ENCODE measurements at places on chromosomes 3 and 15.

- no peak for DNase-seq
These were observed 217.8 kb downstream of the CHST2 start for GRCh38 chr3:143337387-143337786.

DNA sequence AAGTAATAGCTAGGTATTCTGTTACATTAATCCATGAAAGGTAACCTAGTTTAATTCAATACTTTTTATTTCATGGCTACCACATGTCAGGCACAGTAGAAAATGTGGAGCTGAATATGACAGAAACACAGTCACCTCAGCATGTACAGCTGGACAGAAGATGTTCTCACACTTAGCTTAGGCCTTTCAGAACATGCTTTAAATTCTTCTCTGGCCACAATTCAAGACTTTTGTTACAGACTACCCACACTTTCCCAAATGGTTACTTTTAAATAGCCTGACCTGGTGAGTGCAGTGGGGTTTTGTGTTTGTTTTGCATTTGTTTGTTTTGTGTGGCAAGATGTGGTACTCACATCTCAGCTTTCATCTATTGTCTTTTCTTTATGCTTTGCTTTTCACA lies 1079.5 kb downstream of the IGSF11 start:
- DNase-seq, result no peak

- DNase-seq, result no peak
These were observed 11.1 kb upstream of the EIF4A2 start for GRCh38 chr3:186772281-186772694.

DNA sequence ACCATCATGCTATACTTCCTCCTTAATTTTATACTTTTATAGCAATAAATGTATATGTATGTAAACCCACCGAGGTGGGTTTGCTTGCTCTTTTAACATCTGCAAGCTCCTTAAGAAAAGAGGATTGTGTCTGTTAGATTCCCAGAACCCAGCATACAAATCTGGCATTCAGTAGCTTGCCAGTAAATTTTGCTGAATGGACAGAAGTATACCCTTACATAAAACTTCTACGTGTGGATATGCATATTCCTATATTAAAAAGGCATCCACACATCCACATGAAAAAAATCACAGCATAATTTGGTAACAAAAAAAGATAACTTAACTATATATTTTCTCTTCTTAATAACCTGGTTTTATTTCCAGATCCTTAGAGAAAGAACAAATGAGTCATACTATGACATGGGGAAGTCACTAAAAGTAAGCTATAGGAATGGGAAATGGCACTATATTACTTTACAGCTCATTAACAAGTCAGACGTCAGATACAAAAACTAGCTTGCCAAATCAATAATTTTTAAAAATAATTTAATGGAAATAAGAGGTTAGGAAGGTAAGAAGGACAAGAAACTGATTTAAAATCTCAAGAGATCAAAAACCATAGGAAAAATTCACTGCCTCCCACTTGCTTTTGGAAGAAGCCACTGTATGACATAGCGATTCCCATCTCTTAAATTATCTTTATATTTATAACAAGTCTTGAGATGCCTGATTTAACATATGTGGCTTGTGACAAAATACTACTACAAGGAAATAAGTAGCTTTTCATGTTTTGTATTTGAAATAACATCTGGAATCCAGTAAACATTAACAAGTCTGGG lies 68.7 kb downstream of the SUMF1 start:
- DNase-seq, result no peak

DNA sequence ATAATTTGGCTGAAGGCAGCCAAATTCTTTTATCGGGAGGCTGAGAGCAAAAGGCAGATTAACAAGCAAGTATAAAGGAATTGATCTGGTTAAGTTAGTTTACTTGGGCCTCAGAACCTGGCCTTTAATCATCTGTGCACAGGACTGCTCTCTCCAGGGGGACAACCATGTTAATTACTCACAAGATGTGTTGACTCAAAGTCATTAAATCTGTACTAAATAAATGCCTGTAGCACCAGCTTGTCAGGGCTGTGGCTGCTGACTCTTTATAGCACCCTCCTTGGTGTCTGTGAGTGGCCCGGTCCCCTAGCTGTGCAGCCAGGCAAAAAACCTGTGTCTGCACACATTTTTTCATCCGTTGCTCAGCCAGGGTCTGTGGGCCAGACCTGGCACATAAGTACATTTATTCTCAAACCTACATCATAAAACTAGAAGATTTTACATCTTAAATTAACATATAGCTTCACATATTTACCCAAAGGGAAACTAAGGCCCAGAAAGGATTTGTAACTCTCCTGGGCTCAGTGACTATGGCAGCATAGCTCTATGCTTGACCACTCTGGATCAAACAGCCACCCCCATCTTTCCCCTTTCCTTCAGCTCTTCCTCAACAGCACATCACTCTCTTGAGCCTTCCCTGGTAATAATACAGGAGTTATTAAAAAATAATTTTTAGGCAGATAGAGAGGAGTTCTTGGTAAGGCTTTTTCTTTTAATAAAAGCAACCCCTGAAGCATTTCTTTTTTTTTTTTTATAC lies 51.4 kb downstream of the NCEH1 start:
- peak; percentile 25 for DNase-seq

DNA sequence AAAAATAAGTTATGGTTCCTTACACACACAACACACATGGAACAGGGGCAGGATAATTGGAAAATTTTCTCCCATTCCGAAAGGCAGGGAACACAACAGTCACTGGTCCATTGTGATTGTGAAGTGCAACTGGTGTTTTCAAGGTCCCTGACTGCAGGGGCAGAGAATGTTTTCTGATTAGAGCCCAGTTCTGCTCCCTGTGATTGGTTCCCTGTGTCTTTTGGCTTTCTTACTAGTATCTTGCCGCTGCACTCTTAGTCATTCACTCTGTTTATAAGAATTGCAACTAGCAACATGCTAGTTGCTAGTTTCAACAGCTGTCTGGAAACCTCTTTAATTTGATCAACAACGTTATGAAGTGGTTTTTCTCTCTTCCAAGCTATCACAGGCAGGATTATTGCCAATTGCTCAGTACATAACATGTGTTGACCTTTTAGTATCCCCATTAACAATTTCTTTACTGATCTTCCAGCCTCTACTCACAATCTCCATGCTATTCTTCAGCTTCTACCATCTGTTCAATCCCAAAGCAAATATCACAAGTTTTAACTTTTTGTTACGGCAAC lies 177.5 kb downstream of the EPHA6 start:
- no peak for DNase-seq

GRCh38 chr3:121985846-121986245 lies 36.2 kb downstream of the ILDR1 start:
- DNase-seq, result no peak

GRCh38 chr3:50573566-50574443 lies 4.5 kb downstream of the HEMK1 start:
- DNase-seq, result no peak
